ENCODE measurements at places on chromosomes 2 and 18. TPM values are rescaled to one million over a fixed set of nuclear protein-coding genes. Genes with fewer than 3 reads are reported as not detected.
A peak's percentile ranks its signal among the peaks of the same experiment; 100 is the strongest.

SLC14A1 gene
- 12.5 TPM for total RNA-seq

GPR75 gene
- total RNA-seq: 2.1 TPM

IL36B gene
- not detected for total RNA-seq

DDX18 gene
- total RNA-seq: 30.1 TPM

C18orf54 gene
- total RNA-seq: 0.33 TPM

ACAA2 gene
- 42.8 TPM for total RNA-seq

LHCGR gene
- not detected for total RNA-seq

DCDC2C gene
- total RNA-seq: not detected

CDK5R2 gene
- total RNA-seq: 0.78 TPM

MDH1B gene
- total RNA-seq: 1.0 TPM

CHRNG gene
- not detected for total RNA-seq

- H3K4me3 ChIP-seq: no peak overlapping the region
- H3K27me3 ChIP-seq: no peaks in the 10 kb centered on the region
- no peaks in the 10 kb centered on the region for H3K4me1 ChIP-seq
- H3K36me3 ChIP-seq: no peaks in the 10 kb centered on the region
Observed at GRCh38 chr2:40204268-40204667, 247.6 kb downstream of the SLC8A1 start.

GRCh38 chr2:60560734-60561644 is 7.5 kb upstream of the BCL11A start:
- H3K27ac ChIP-seq: no peak overlapping the region
- DNase-seq: no peak
- H3K36me3 ChIP-seq: no peaks in the 10 kb centered on the region
- H3K4me1 ChIP-seq: peaks cover 14% of the 10 kb centered on the region

- H3K4me1 ChIP-seq: peaks cover 26% of the 10 kb centered on the region
- no peaks in the 10 kb centered on the region for H3K36me3 ChIP-seq
- peak; percentile 62 for DNase-seq
- H3K27ac ChIP-seq: no peak overlapping the region
Observed at GRCh38 chr18:37564711-37565100, 892 bp downstream of the CELF4 start.

DNA sequence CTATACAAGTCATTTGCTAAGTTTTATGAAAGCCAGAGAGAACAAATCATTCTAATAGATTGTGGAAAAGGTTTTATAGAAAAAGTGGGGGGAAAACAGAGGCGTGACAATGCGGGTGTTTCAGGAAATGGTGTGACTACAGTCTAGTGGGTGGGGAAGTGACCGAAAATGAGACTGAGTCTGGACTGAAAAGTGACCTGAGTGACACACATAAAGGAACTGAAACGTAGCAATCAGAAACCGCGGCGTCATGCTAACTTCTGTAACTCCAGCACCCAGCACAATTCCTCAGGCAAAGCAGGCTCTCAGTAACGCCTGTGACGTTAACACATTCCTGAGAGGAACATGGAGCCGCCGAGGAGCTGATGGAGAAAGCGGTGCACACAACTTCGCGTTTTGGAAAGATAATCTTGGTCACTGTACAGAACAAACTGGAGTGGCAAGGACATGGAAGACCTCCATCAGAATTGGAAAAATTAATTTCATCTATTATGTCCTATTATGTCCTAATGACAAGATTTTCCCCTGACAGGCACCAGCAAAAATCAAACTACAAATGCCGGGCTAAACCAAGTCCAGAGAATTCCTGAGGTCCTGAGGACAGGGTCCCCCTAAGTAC is 1.4 kb upstream of the CD226 start:
- no peaks in the 10 kb centered on the region for H3K36me3 ChIP-seq
- H3K27ac ChIP-seq: no peak overlapping the region
- no peak overlapping the region for H3K4me3 ChIP-seq
- H3K4me1 ChIP-seq: no peaks in the 10 kb centered on the region
- DNase-seq: peak; percentile 10

DNA sequence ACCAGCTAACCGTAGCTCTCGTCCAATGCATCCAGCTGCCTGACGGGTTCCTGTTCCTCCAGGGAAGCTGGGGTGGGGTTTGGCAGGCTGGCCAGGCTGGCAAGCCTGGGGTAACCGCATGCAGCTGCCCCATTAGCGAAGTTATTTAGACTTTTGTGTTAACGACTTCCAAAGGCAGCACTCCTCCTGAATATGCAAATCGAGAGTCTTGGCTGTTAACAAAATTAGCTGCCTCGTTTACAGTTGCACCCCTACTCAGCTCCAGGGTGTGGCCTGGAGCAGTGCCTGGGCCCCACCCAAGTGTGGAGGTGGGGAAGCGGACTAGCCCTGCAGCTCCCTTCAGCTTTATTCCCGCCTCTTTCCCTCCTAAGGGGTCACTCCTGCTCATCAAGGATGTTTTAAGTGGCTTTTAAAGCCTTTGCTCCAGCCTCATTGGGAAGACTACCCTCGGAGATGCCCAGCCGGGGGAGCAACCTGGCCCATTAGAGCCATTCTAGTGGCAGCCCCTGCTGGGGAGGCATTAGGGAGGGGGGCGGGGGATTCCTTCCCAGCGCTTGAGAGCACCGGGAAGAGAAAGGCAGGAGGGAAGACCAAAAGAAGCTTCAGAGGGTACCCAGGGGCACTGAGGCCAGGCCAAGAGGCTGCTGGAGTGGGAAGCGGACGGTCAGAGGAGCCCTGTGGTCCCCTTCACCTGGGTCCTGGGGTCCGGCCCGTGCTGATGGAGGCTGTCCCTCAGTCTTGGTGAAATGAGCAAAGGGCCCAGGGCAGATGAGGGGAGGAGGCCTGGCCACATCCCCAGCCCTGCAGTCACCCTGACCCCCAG is 204.1 kb downstream of the CELF4 start:
- no peak overlapping the region for H3K4me3 ChIP-seq
- peaks cover 10% of the 10 kb centered on the region for H3K4me1 ChIP-seq
- H3K27ac ChIP-seq: no peak overlapping the region
- DNase-seq: no peak

DNA sequence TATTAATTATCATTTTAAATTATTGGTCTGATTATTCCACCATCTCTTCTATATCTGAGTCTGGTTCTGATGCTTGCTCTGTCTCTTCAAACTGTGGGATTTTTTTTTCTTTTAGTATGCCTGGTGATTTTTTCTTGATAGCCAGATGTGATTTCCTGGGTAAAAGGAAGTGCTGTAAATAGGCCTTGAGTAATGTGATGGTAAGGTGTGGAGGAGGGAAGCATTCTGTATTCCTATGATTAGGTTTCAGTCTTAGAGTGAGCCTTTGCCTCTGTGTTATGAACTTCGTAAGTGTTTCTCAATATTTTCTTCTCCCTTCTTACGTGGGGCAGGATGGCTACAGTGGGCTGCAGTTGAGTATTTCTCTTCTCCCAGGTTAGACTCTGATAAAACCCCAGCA is 103.0 kb downstream of the EHBP1 start:
- H3K4me1 ChIP-seq: no peaks in the 10 kb centered on the region
- no peak overlapping the region for H3K4me3 ChIP-seq
- no peaks in the 10 kb centered on the region for H3K27me3 ChIP-seq
- no peak overlapping the region for H3K27ac ChIP-seq

DNA sequence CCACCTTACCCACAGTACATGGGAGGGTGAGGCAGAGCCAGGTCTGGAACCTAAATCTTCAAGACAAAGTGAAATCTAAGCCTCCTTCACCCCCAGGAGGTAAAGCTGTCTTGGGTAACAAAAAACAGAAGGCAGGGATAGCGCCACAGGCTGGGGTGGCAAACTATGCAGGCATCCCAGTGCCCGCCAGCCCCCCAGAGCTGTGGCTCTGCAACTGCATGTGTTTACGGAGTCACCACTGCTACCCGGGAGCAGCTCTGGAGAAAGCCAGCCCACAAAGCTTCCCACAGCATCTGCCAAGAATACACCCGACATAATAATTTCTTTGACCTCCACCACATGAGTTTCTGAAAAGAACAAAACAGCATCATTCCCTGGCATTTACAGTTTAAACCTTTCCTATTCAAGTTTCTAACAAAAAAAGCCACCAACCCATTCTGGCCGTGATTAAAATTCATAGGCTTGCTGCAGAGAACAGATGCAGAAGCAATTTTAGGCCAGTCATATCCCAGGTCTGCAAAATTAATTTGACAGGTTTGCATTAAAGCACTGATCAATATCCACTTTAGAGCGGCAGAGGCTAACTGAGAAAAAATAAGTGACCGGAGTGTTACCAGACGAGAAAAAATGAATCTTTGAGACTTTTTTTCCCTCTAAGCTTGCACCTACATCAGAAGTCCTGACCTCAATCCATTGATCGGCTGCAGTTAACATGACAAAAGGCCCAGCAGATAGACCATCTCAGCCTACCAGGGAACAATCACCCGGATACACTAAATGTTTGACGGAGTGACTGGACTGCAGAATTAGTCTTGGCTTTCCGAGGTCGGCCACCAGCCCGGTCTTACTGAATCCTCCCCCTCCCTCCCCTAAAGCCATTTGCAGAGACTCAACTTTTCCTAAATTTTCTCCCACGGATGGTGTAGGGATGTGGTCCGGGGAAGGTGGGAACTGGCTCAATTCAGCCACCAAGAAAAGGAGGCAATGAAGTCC is 309.6 kb upstream of the SKOR2 start:
- no peaks in the 10 kb centered on the region for H3K36me3 ChIP-seq
- no peak overlapping the region for H3K4me3 ChIP-seq
- H3K4me1 ChIP-seq: no peaks in the 10 kb centered on the region

- no peak overlapping the region for H3K4me3 ChIP-seq
- DNase-seq: peak; percentile 75
- H3K36me3 ChIP-seq: no peaks in the 10 kb centered on the region
- peaks cover 6% of the 10 kb centered on the region for H3K27me3 ChIP-seq
- H3K4me1 ChIP-seq: peaks cover 27% of the 10 kb centered on the region
Observed at GRCh38 chr2:218898109-218898878, 17.6 kb downstream of the WNT10A start.

DNA sequence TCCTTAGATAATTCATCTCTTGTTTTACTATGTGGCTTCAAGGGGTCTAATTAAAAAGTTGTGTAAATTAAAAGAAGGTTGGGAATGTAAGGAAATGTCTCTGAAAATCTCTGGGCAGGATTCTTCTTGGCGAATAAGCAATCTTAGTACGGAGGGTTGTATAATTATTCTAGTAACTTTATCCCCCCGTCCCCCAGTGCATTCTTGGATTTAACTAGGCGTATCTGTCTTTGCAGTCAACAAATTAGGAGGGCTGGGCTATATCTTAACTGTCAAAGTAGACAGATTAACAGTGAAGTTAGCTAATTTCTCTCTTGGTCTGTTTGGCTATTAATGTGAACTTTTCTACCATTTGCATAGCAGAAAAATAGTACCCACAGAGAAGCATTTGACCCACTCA is 329.8 kb upstream of the THUMPD2 start:
- H3K27me3 ChIP-seq: no peaks in the 10 kb centered on the region
- no peak overlapping the region for H3K27ac ChIP-seq
- DNase-seq: no peak
- no peaks in the 10 kb centered on the region for H3K36me3 ChIP-seq

GRCh38 chr2:154616659-154617058 is 81.8 kb upstream of the KCNJ3 start:
- no peak for DNase-seq
- no peak overlapping the region for H3K4me3 ChIP-seq
- H3K36me3 ChIP-seq: no peaks in the 10 kb centered on the region
- H3K27me3 ChIP-seq: no peaks in the 10 kb centered on the region

DNA sequence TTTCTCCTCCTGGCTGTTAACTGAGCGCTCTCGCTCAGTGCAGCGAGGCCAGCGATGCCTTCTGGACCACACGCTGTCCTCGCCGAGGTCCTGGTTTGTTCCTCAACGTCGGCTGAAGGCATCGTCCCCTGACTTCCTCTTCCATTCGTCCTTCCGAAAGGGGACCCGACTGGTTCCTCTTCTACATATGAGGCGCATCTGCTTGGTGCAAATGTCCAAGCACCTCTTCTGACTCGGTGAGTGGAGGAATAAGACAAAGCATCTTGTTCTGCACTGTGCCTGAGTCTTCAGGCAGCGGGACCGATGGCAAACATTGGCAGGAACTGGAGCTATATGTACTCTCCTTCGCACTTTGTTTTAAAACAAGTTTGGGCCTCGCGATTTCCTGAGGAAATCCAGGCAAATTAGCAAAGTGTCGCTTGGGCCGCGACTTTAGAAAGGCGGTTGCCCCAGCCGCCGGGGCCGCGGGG is 621 bp upstream of the KCNS3 start:
- H3K27ac ChIP-seq: peak overlapping the region; percentile 81
- no peaks in the 10 kb centered on the region for H3K36me3 ChIP-seq
- peaks cover 22% of the 10 kb centered on the region for H3K4me1 ChIP-seq
- peak overlapping the region; percentile 32 for H3K4me3 ChIP-seq

DNA sequence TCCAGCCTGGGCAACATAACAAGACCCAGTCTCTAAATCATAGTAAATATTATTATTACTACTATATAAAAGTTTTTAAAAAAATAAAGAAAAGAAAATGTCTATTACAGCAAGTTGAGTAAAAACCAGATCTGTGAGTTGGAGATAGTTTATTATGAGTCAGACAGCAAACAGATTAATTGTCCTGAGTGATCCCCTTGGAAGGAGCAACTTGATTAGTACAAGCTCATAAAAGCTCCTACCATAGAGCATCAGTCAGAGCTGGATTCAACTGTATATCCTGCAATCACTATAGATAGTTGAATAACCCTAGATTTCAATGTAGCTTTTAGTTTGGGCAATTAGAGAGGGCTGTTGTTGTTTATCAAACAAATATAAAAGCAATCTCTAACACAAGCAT is 84.1 kb downstream of the TRABD2A start:
- DNase-seq: no peak
- no peak overlapping the region for H3K4me3 ChIP-seq
- no peaks in the 10 kb centered on the region for H3K36me3 ChIP-seq
- no peak overlapping the region for H3K27ac ChIP-seq

DNA sequence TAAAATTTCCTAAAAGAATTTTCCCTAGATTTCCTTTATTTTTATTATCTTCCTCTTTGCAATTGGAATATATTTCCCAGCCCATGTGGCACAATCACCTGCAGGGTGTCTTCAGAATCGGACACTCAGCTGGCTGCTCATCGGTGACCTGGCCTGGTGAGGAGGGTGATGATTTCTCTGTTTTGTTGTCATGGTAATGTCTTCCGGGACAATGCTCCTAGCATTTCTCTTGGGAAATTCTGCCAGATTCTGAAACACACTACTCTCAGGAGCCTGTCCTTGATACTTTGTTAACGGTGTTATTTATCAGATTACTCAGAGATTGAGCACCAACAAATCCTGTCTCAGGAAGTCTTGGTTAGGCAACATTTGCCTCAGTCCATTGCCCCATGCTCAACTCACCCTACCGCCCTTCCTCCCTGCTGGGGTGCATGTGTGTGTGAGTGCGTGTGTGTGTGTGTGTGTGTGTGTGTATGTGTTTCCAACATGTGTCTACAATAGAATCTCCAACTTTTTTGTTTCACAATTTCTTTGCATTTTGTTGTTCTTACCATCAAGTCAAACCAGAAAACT is 70.3 kb downstream of the MYT1L start:
- no peak overlapping the region for H3K27ac ChIP-seq
- no peaks in the 10 kb centered on the region for H3K36me3 ChIP-seq
- H3K4me3 ChIP-seq: no peak overlapping the region
- H3K4me1 ChIP-seq: no peaks in the 10 kb centered on the region
- DNase-seq: no peak

- H3K27me3 ChIP-seq: no peaks in the 10 kb centered on the region
- peaks cover 5% of the 10 kb centered on the region for H3K4me1 ChIP-seq
- H3K27ac ChIP-seq: no peak overlapping the region
- H3K4me3 ChIP-seq: no peak overlapping the region
Observed at GRCh38 chr2:64852771-64853241, 136.4 kb upstream of the SLC1A4 start.
